ENCODE measurements at places on chromosomes 16 and 17. TPM values are rescaled to one million over a fixed set of nuclear protein-coding genes. Genes with fewer than 3 reads are reported as not detected.

CTRL gene
- 627 TPM for polyA plus RNA-seq

CCDC57 gene
- polyA plus RNA-seq, result 23.7 TPM

PLCD3 gene
- 6.9 TPM for polyA plus RNA-seq

TEKT5 gene
- polyA plus RNA-seq, result 0.28 TPM

SLC13A2 gene
- 0.03 TPM for polyA plus RNA-seq

PABPN1L gene
- not detected for polyA plus RNA-seq

PLXDC1 gene
- polyA plus RNA-seq, result 1.2 TPM

CPD gene
- 6.9 TPM for polyA plus RNA-seq

RNF112 gene
- 0.84 TPM for polyA plus RNA-seq

ZNF423 gene
- polyA plus RNA-seq, result 15.4 TPM

PVALEF gene
- not detected for polyA plus RNA-seq

HSF4 gene
- 42.1 TPM for polyA plus RNA-seq

EPOP gene
- polyA plus RNA-seq, result 1.7 TPM

P2RX1 gene
- polyA plus RNA-seq, result 0.34 TPM

GDPD3 gene
- polyA plus RNA-seq, result 5.6 TPM
